ENCODE measurements at places on chromosomes 1 and 21.

DNA sequence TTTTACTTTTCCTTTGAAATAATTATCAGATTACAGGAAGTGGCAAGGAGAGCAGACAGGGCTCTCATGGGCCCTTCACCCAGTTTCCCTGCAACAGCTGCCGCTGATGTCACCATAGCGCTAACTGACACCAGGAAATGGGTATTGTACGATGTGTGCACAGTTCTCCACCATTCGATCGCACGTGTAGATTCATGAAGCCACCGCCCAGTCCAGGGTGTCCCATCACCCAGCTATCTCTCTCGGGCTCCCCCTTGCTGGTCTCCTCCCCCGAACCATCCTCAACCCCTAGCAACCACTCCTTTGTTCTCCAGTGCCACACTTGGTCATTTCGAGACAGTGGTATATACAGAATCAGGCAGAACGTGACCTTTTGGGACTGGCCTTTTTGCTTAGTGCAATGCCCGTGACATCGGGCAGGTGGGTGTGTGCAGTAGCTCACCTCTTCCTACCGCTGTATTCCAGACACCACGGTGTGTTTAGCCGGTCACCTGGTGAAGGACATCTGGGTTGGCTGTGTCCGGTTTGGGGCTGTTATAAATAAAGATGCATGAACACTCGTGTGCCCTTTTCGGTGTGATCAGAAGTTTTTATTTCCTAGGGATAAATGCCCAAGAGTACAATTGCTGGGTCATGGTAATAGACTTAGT, 118.4 kb downstream of the CRYAA start:
- no peak for DNase-seq

- peak; percentile 67 for DNase-seq
These were observed 91.7 kb downstream of the CDC14A start for GRCh38 chr1:100443811-100444571.

DNA sequence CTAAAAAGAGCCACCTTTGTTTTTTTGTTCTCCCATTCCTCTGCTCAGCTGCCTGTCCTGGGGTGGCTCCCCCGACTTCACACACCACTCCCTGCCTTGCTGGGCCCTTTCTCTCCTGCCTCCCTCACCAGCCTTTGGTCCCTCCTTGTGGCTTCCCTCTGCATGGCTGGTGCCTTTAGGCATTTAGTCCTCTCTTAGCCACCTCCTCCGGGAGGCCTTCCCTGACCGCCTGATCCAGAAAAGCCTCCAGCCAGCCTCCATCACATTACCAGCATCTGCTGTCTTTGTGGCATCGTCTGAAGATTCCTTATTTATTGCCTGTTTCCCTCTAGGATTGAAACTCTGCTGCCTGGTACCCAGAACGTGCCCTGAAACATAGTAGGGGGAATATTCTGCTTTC, 46.2 kb upstream of the ACOT11 start:
- no peak for DNase-seq

- no peak for DNase-seq
These were observed 35.3 kb upstream of the DIRAS3 start for GRCh38 chr1:68085752-68086151.

DNA sequence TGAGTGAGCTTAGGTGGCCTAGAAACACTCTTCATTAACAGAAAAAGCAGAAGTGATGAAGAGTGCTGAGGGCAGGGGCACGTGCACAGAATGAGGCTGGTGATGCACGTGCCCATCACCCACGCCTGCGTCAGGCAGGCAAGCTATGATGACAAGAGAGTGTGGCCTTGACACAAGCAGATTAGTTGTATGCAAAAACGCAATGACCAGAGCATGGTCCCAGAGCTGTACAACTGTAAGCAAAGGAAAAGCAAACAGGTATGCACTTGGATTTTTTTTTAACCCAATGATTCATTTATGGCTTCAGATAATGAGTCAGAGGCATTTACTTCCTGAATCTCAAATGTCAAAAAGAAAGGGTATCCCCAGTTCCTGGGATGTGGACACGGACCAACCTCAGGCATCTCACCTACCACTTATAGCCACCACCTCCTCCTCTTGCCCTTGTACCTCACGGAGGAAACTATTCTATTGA, 9.1 kb upstream of the TMEM61 start:
- DNase-seq = no peak

GRCh38 chr1:41882068-41882477, 36.6 kb downstream of the HIVEP3 start:
- no peak for DNase-seq

- DNase-seq = peak; percentile 22
These were observed 54.4 kb downstream of the NAV1 start for GRCh38 chr1:201593200-201593921.

DNA sequence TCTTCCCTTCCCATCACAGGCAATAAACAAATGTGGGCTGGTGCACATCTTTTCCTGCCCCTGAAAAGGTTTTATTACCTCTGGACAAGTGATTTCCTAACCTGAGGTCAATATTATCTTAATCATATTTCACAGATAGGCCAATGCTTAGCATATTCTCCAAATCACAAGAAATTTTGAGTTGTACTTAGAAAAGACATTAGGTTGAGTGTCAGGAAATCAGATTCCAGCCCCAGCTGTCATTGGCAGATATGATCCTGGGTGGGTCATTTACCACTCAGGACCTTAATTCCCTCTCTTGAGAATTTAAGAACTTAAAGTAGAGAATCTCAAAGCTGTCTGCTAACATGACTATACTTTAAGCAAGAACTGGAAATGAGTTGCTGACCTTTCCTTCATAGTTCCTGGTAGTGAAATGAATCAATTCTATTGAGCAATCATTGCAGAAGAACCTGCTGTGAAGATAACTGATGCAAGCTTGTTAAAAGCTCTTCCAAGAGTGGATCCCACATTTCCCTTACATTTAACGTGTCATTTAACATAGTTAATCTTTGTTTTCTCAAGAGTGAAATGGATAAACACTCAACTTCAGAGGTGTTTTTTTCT, 46.4 kb upstream of the CR2 start:
- no peak for DNase-seq

GRCh38 chr1:5811419-5811818, 180.8 kb downstream of the NPHP4 start:
- no peak for DNase-seq

DNA sequence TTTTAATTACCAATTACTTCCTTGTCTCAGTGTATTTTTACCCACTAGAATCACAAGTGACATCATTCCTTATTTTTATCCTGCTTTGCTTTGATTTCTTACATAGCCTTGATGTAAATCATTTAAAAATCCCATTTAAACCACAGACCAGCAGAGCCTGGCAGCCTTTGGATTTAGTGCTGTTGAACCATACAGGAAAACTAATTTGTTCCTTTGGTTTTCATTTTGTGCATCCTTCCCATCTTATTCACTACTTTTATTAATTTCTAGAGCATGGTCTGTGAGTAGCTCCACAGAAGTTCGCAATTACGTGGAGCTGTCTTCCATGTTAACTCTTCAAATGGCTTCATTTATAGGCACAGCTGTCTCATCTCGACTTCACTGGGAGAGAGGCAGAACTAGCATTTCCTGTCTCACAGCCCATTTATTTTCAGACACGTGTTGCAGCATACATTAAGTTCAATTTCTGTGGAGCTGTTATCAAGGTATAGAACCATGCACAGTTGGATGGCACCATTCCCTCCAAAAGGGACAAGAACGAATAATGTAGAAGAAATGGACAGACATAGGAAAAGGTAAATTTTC, 235.3 kb downstream of the MRPL39 start:
- no peak for DNase-seq

DNA sequence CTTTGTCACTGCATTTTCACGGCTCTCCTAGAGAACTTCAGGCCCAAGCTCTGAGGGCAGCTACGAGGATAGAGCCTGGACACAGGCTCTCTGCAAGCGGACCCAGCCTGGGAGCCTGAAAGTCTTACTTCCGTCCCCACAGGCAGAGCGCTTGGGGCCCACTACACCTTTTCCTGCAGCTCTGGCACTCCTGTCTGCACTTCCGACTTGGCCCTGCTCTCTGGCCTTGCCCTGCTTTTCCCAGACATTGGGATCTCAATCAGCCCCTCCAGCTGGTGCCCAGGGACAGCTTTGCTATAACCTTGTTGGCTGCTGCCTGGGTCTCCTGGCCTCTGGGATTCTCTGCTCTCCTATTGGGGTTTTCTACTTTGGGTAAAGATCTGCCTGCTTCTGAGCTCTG, 27.6 kb downstream of the WNT4 start:
- DNase-seq = no peak

- DNase-seq = no peak
These were observed 48.9 kb downstream of the RASSF5 start for GRCh38 chr1:206556047-206556749.

- no peak for DNase-seq
These were observed 1.4 kb downstream of the RIPK4 start for GRCh38 chr21:41765420-41765821.

DNA sequence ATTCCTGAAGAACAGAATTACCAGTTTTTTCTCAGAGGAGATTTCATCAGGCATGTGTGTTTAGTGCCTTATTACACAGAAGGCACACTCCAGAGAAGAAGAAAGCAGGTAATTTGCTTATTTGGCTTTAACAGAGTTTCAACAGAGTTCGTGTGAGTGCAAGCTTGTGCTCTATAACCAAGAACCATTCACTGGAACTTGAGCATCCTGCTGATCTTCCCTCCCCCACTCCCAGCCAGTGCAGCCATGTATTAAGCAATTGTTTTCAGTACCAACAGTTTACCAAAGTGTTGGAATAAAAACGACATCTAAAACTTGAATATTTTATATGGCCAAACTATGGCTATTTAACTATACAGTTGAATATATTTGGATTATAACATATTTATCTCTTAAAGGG, 4.3 kb downstream of the MGST3 start:
- no peak for DNase-seq

- DNase-seq = peak; percentile 62
These were observed 1.6 kb downstream of the TENT5C start for GRCh38 chr1:117607471-117607870.

DNA sequence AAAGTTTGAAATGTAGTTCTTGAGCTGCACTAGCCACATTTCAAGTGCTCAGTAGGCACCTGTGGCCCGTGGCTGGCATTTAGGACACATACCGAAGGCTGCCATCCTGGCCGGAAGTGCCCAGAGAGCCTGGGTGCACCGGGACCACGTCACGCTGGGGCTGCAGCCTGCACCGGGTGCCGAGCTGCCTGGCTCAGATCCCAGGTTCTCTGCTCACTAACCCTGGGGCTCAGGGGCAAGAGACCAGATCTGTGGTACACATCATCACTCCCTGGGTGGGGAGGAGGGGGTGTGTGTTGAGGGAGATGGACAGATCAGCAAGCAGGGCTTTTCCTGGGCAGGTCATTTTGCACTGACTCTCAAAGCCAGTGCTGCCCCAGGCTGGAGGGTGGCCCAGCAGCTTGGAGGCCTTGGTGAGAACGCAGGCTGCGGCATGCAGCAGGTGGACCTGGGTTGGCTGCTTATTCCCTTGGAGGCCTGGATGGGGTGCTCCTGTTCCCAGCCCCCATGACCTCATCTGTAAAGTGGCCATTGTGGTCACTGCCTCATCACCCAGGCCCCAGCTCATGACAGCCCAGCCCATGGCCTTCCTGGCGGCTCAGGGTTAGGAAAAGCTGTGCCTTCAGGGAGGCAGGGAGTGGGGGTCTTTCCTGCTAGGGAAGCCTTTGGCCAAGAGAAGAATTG, 23.6 kb downstream of the TMEM201 start:
- no peak for DNase-seq

DNA sequence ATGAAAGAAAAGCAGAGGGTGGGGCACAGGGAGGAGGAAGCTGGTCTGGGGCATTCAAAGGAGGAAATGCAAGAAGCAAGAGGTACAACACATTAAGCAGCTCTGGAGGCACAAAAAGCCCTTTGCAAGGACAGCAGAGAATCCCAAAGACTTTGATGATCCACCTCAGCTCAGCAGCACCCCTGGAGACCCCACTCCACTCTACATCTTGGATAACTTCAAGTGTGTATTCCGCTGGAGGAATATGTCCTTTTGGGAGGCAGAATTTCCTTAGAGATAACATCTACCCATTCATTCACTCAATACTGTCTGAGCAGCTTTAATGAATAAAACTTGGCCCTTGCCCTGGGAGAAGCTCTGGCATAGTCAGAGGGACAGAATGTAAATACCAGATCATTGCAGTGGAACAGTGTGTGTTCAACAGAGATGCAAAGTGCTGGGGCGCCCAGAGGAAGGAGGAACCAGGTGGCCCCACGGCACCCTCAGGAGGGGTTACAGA, 599.7 kb downstream of the KIF26B start:
- DNase-seq = no peak

GRCh38 chr1:234541286-234541975, 62.5 kb upstream of the TARBP1 start:
- DNase-seq = no peak

GRCh38 chr1:17768651-17769241, 13.6 kb downstream of the ACTL8 start:
- no peak for DNase-seq
